ENCODE measurements at places on chromosomes 11 and 22.

- no peak for DNase-seq
Measured at GRCh38 chr22:39545386-39546365, 13.1 kb upstream of the RPS19BP1 start.

DNA sequence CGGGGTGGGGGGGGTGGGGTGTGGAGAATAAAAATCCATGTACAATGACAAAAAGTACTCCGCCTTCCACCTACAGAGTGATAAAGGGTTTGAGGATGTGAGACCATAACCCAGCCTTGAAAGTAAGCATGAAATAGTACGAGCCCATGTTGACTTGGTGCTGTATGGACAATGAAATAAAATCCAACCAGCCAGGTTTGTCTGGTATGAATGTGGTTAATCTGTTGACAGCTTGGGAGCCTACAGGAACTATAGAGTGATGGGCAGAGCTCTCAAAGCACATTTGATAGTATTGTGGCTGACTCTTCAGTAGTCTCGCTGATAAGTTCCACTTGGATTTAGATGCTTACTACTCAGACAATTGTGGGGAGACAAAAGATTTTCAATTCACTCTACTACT lies 48.8 kb upstream of the CD44 start:
- DNase-seq = no peak

GRCh38 chr11:10486161-10486840 lies 31.2 kb downstream of the AMPD3 start:
- DNase-seq = no peak

DNA sequence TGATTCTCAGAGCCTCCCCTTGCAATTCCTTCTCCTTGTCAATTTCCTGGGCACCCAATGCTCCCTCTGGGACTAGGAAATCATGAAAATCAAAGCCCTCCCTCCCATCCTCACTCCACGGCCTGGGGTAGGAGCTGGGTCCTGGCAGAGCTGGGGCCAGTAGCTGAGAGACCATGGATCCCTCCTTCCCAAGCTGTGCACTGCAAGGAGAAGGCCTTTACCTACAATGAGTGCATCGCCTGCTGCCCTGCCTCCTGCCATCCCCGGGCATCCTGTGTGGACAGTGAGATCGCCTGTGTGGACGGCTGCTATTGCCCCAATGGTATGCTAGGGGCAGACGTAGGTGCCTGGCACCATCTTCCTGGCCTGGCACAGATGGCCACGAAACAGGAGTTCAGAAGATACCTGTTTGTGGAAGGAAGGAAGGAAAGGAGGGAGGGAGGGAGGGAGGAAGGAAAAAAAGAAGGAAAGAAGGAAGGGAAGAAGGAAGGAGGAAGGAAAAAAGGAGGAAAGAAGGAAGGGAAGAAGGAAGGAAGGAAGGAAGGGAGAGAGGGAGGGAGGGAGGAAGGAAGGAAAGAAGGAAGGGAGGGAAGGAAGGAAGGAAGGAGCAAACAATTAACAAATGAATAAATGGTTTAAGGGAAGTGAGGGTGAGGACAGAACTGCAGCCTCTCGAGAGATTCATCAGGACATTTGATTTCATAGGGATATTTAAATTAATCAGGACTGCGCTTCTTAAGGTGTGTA lies 12.5 kb downstream of the OTOG start:
- no peak for DNase-seq
